ENCODE measurements at places on chromosomes 1 and 21.

DNA sequence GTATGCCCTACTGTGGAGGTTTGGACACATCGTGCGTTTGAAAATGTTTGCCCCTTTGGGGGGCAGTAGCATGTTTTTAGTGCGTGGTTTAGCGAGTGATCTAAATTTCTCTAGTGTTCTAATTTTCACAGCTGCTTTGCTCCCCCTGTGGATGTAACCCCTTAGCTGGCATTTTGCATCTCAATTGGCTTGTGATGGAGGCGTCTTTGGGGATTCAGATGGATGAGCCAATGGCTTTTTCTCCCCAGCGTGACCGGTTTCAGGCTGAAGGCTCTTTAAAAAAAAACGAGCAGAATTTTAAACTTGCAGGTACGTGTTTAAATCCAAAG lies 836 bp downstream of the CDC7 start:
- DNase-seq, result peak; percentile 73

- DNase-seq, result no peak
These were observed 42.1 kb upstream of the SAMD13 start for GRCh38 chr1:84259376-84259775.

DNA sequence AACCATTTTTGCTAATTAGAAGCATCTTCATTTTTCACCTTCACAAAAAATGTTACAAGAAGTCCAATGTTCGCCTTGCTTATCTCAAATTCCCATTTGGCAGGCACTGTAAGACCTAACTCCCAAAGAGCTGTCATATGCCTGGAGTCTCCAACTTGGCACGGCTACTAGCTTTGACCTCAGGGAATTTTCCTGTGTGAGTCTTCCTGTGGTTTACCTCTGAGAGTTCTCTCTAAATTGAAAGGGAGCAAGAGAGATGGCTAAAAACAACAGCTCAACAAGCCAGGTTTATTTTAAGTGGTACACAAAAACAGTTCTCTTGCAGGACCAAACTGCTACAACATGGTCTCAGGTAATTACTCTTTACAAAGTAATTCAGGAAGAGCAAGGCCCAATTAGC lies 756.0 kb upstream of the ADGRL2 start:
- DNase-seq, result no peak

GRCh38 chr1:72516826-72517225 lies 234.5 kb upstream of the NEGR1 start:
- DNase-seq, result no peak

GRCh38 chr1:21295002-21295401 lies 4.7 kb upstream of the ECE1 start:
- no peak for DNase-seq

GRCh38 chr1:218656301-218657037 lies 311.3 kb downstream of the TGFB2 start:
- DNase-seq, result no peak

GRCh38 chr1:201766131-201766866 lies 62.7 kb upstream of the IPO9 start:
- DNase-seq, result no peak

GRCh38 chr1:94032637-94033036 lies 88.3 kb downstream of the ABCA4 start:
- no peak for DNase-seq

GRCh38 chr21:23977971-23978370 lies 1629.3 kb downstream of the MRPL39 start:
- DNase-seq, result no peak

GRCh38 chr1:245348626-245349025 lies 193.8 kb downstream of the KIF26B start:
- DNase-seq, result no peak

DNA sequence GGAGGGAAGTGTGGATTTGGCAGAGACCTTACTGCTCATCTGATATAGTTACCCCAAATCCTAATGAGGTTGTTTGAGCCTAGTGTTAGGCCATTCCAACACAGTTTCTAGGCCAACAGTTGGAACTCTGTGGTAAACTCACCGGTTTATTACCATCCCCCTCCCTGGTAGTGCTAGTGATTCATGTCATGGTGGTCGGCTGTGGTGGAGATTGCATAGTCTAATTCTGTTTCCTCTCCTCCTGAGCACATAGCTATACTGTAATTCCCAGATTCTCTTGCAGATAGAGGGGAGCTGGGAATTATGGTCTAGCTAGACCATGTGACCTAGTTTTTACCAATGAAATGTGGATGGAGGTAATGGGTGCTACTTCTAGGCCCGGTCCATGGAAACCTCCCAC lies 123.7 kb upstream of the KIF26B start:
- no peak for DNase-seq

DNA sequence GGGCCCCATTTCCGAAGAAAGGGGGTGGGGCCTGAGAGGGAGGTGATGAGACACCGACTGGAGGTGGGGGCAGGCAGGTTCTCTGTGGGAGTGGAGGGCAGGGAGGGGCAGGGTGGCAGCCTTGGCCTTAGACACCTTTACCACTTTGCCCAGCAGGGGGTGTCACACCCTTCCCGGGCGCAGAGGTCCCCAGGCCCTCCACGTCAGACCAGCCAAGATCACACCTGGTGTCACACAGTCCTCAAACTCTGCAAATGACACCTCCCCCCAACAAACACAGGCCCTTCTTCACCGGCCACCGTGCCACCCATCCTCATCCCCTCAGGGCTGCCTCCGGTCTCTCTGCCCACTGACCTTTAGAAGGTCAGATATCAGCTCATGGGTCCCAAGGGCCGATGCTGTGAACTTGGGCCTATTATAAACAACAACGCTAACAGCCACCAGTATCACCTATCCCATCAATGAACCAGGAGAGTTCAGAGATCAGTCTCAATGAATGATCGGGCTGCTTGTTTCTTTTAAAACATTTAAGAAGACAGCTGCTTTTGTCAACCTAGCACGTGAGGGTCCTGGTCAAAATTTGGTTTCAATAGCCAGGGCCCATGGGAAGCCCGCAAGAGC lies 103.9 kb downstream of the CASZ1 start:
- DNase-seq, result peak; percentile 34

- DNase-seq, result no peak
These were observed 3.5 kb upstream of the PADI1 start for GRCh38 chr1:17201201-17202021.

DNA sequence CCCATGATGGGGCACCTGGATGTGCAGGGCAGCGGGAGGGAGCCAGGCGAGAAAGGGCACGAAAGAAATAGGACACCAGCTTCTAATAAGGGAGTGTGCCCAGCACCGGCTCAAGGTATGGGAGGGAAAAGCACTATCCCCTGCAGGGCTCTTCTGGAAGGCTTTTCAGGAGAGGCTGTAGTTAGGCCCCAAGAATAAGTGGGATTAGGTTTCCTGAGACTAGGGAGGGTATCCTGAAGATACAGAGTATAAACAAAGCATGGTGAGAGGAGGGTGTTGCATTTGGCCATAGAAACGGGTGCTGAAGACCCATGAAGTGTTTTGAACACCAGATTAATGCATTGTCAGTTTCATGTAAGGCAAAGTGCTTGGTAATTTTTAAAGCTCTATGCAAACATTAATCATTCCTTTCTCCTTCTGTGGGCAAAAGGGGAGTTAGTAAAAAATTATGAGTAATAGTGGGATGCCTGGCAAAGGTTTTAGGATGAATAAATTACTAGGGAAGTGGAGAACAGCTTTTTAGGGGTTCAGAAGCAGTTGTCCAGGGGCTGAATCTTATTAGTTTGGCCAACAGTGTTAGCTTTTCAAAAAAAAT lies 74.0 kb downstream of the SYT6 start:
- DNase-seq, result no peak
